ENCODE measurements at places on chromosomes 3 and 15.

GRCh38 chr15:41493902-41494189 is 172 bp downstream of the ITPKA start:
- DNase-seq = no peak

- DNase-seq = no peak
Measured at GRCh38 chr3:128555098-128555825, 62.3 kb upstream of the GATA2 start.

- DNase-seq = no peak
Measured at GRCh38 chr3:114902691-114903101, 244.4 kb downstream of the ZBTB20 start.

DNA sequence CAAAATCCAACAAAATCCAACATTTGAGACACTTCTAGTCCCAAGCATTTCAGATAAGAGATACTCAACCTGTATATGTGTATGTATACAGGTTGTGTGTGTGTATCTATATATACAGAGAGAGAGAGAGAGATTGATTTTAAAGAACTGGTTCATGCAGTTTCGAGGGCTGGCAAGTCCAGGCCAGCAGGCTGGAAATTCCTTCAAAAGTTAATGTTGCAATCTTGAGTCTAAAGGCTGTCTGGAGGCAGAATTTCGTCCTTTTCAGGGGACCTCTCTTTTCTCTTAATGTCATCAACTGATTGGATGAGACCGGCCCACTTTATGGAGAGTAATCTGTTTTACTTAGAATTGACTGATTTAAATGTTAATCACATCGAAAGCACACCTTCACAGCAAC is 199.6 kb upstream of the IL12A start:
- DNase-seq = no peak

DNA sequence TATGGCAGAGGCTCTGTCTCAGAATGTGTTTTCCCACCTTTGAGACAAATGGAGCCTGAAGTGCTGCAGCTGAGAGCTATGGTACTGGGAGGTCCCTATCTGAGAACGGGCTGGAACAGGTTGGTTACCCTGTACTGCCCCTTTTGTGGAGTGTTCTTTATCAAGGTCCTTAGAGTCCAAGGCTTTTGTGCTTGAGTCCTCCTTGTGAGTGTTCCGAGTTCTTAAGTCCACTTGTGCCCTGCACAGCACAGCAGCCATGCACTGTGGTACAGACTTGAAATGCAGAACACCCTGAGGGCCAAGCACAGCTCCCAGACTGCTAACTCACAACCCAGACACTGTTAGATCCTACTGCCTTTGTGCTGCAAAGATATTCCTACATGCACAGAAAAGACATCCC is 67.8 kb downstream of the ARHGAP31 start:
- DNase-seq = no peak
